GM23338 (cell line): ENCODE measurements at places on chromosomes 6 and 20.

- no peak for DNase-seq
Observed at GRCh38 chr20:63274381-63275228, 2.0 kb downstream of the ARFGAP1 start.

- DNase-seq = no peak
Observed at GRCh38 chr6:31354158-31354863, 2.7 kb downstream of the HLA-B start.

DNA sequence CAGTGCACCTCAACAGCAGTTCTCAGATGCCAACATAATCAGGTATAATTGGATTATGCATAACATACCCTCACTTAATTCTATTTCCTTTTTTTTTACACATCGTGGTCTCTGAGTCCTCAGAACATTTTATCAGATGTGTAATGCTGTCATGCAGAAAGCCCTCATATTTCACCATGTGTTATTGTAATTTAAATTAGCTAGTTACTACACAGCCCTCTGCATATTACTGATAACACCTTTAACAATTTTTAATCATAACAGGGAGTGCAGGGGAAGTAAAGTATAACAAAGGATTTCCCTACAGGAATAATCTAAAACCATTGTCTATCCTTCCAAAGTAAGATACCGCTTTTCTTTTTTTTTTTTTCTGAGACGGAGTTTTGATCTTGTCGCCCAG lies 91.9 kb upstream of the CCDC28A start:
- no peak for DNase-seq

- no peak for DNase-seq
Observed at GRCh38 chr6:159961528-159961927, 7.4 kb upstream of the IGF2R start.

DNA sequence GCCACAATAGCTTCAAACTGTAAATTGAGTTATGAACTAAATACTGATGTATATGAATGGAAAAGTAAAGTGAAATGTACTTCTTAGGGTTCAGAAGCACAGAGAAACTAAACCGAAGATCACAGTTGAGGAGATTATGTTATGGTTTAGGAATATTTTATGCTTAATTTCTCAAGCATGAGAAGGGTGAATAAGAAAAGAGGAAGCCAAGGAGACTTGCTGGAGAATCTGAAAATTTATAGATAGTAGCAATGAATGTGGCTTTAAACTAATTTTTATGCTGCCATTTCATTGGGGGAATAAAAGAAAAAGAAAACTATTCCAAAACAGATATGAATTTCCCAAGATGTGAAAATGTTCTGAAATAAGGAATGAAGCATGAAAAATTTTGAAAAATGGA lies 5.6 kb downstream of the ANKS1A start:
- no peak for DNase-seq

- DNase-seq = no peak
Observed at GRCh38 chr6:39812853-39813533, 20.8 kb downstream of the DAAM2 start.

DNA sequence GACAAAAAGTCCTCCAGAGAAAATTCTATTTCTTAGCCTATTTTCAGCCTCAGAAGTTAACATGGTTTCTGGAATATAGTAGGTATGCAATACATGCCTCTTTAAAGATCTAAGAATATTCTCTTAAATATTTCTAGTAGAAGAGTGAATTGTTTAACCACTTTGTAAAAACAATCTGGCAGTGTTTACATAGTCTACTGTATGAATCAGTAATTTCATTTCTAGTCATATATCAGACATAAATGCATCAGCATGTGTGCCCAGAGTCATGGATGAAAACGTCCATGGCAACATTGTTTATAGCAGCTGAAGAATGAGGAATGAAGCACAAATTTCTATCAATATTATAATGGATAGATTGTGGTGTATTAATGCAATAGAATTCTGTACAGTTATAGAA lies 124.9 kb downstream of the NKAIN2 start:
- DNase-seq = no peak

DNA sequence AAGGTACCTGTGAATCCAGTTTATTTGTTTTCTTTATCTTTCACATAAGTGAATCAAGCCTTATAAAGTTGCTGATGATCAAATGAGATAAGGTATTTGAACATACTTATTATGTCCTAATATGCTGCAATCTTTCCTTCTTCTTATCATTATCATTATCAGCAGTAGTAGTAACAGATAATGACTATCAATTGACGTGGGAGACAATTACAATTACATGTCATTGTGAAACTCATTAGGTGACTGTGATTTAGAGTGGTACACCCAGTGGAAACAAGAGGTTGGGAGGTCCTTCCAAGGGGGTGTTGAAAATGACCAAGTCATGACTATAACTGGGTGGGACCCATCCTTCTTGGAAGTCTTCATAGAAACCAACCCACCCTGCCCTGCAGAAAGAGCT lies 2.8 kb downstream of the CLIC5 start:
- no peak for DNase-seq

- DNase-seq = no peak
Observed at GRCh38 chr20:1823450-1823844, 71.8 kb upstream of the SIRPA start.

DNA sequence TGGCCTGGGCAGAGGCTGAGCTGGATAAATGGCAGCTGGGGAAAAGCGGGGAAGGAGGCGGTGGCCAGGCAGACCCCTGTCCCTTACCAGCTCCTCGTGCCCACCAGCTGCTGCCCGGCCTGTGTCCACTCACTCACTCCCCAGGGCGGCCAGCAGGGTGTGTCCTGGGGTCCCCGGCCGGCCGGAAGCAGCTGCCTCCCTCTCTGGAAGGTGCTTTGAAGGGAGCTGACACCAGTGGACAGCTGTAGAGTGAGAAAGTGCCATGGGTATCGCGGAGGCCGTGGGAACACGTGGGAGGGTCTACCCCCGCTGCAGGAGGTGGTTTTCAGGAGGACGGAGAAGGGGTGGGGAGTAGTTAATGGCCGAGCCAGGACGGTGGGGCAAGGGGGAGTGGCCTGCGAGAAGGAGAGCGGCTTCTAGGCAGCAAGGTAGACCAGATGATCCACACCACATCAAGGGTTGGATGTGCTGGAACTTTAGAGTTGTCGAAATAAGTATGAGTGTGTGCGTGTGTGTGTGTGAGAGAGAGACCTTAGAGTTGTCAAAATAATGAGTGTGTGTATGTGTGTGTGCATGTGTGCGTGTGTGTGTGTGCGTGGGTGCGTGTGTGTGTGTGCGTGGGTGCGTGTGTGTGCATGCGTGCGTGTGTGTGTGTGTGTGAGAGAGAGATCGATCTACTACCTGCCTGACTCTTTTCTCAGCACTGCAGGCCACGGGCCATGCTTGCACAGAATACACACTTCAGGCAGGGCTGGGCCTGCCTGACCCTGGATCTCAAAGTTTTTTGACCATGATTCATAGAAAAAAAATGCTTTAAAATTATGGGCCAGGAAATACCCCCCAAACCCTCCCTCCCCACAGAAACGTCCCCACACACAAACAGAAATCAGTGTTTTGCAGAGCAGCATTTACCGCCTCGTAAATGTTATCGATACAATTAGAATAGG lies 43.9 kb downstream of the CDH4 start:
- DNase-seq = no peak

DNA sequence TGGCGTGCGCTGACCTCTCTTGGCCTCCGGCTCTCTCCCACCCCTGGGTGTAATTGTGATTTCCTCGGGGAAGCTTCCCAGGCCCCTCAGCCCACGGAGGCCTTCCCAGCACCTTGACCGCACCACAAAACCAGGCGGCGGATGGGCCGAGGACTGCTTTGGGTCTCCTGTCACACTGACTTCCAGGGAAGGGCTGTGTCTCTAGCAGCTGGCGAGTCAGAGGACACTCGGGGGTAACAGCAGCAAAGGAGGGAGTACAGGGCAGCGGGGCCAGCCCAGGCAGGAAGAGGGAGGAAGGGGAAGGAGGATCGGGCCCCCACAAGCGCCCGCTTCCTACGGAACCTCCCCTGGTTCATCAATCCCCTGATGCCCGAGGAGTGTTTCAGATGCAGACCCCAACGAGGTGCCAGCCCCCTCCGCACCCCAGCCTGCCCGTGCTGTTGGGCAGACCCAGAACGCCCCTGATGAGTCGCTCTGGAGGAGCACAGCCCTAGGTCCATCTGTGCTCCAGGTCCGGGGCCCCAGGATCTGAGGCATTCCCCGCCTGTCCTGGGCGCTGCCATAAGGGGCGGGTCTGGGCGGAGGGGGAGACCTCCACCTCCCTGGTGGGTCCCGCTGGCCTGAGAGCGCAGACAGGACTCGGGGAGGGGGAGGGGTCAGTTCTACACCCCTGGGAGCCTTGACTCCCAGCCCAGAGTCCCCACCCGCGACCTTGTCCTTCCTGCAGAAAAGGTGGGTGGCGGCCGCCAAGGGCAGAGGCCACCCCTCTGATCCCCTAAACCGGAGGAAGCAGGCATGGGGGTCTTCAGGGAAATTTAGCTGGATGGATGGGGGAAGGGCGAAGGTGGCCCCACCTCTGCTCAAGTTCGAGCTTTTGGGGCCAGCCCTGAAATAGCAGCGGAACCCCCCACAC lies 956 bp downstream of the CHRNA4 start:
- peak; percentile 54 for DNase-seq

DNA sequence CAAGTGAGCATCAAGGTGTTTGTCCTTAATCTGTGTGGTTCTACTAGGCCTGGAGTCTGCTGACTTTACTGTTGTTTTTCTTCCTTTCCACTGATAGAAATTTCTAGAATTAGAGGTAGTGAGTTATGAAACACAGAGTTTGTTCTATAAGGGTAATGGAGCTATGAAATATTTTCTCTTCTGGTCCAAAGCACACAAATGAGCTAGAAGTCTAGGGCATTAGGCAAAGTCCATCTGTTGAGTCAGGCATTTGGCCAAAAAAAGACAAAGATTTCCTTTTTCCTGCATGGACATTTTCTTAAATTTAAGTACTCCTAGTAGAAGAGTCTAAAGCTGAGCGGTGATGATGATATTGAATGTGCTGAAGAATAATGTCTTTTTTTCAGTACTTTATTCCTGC lies 174.3 kb upstream of the STXBP5 start:
- no peak for DNase-seq

DNA sequence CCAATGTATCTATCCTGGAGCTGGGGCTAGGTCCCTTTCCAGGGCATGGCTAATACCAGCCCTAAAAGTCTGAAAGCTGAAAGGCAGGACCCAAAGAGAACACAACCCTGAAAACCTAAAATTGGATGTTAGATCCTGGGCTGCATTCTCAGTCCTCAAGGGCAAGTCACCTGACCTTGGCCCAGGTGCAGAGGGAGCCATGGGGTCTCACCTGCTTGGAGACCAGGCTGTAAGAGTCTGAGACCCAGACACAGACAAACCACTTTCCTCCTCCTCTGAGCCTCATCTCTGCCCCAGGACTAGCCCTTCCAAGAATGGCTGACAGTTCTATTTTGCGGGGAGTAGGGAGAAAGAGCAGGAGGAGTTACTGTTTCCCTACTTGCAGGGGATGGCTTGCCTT lies 60.0 kb downstream of the EFCAB8 start:
- DNase-seq = no peak
